ENCODE measurements at places on chromosomes 1 and 21.

- DNase-seq, result peak; percentile 56
These were observed 233.7 kb upstream of the NFIA start for GRCh38 chr1:60848583-60849188.

DNA sequence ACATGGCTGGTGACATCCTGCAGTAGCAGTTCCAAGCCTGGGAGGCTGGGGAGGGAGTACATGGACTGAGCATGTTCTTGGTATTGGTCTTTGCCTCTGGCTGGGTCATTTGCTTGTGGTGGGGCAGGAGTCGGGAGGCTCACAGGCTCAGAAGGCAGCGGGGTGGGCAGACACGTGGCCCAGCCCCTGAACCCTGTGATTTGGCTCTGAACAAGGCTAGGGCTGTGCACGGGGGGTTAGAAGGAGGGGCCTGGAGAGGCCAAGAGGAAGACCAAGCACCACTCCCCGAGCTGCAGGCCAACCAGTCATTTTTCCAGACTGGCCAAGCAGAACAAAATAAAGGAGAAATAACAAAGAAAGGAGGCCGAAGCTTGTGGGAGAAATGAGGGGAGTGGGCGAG is 9.7 kb upstream of the PRELP start:
- peak; percentile 39 for DNase-seq

GRCh38 chr1:175385316-175385715 is 192.7 kb upstream of the KIAA0040 start:
- no peak for DNase-seq

- DNase-seq, result peak; percentile 47
These were observed 5.2 kb upstream of the HLX start for GRCh38 chr1:220873868-220874655.

GRCh38 chr1:206557636-206558473 is 50.5 kb downstream of the RASSF5 start:
- no peak for DNase-seq

DNA sequence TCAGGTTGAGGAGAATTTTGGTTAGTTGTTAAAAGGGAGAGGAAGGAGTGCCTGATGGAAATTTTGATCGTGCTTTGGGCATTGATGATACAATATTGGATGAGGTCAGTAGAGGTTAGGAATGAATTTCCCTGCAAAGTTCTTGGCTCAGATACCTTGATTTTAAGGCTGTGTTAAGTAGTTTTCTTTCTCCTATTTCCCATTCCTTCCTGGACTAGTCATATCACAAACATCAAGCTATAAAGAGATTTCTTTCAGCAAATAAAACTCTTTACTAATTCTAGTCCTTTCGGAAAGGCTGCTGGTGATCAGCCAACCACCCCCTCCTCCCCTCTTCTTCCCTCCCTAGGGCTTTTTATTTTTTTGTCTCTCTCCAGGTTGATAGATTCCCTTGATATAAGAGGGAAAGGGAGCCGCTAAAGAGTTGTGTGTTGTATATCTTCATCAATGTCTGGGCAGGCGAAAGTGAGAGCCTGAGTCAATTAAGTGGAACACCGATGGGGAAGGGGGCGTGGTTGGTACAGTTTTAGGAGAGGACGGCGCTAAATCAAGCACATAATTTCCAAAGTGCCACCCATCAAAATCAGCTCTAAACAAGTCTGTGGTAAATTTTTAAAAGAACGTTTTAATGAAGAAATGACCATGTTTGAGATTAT is 100.1 kb upstream of the PLXNA2 start:
- DNase-seq, result no peak

- DNase-seq, result no peak
These were observed 1634.1 kb downstream of the PLA2G4A start for GRCh38 chr1:188462837-188463236.

All from fibroblast of skin of back (primary cell).